ENCODE measurements at places on chromosomes 2 and 18. TPM values are rescaled to one million over a fixed set of nuclear protein-coding genes. Genes with fewer than 3 reads are reported as not detected.

DNA sequence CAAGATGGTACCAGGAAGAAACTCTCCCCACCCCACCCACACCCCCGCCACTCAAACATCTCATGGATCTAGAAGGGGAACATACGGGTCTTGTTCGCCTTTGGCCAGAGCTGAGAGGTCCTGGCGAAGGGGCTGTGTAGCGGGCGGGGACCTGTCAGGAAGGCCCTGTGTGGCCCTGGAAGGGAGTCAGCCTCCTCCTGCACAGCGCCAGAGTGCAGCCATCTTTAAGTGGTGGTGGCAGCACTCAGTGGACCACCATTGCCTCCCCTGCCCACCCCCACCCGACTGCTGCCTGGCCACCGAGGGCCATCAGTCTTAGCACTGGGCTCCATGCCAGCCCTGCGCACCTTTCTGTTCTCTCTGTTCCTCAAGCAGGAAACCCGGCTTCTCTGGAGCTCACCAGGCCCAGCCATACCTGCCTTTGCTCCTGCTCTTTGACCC lies 11.6 kb upstream of the FAHD2A start:
- no peak for DNase-seq

DNA sequence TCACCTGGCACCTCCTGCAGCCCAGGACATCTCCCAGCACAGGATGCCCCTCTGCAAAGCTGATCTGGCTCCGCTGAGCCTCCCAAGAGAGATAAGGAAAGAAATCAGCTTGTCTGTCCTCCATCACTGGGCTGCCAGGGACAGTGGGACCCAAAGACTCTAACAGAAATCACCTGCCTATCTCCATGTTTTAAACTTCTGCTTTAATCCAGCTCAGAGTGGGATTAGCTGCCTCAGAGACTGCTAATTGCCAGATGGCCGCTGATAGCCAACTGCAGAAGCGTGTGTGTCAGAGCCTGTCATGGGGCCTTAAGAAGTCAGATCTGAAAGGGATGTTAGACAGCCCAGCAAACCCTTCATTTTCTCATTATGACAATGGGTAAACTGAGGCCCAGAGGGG lies 389.4 kb upstream of the KLHL29 start:
- no peak for DNase-seq

- no peak for DNase-seq
Measured at GRCh38 chr2:238790833-238791230, 57.1 kb upstream of the TWIST2 start.

DNA sequence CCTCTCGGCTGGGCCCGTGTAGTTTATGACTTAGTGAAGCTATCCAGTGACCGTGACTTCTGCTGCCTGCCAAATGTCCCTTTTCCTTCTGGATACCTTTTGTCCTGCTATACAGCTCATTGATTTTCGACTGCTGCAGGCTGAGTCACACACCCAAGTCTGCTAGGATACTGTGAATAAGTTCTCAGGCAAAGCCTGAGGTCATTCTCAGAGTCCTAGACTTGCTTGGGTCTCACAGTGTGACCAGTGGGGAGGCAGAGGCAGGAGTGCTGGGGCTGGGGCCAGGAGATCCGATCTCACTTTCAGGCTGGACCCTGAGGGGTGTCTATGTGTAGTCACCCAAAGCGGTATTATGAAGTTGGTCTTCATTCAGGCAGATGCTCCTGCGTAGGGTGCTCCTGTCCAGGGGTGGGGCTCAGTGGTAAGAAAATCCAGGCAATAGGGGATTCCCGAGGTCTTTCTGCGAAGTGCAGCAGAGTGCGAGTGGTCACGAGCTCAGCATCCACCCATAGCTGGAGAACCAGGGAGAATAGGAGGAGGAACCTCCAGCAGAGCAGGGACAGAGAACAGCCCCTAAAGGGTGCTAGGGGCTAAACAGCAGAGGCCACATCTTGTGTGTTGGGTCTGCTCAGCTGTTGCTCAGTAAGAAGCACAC lies 268.6 kb upstream of the NCKAP5 start:
- DNase-seq: no peak

Gene ATOH8
- total RNA-seq: 1.3 TPM

DNA sequence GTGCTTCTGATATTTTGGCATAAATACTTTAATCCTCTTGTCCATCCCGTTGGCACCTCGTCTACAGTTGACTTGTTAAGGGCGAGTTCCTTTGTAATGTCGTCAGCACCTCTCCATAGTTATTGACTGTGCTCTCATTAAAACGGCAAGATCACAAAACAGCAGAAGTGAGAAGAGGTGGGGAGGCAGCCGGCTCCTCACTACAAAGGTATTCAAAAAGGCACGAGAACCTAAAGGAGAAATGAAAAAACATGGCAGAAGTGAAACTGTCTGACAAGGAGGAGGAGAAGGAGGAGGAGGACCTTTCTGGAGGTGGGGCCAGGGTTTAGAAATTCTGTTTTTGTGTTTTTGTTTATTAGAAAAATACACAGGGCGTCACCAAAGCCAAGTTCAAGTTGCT lies 235.6 kb downstream of the BCL11A start:
- no peak for DNase-seq

DNA sequence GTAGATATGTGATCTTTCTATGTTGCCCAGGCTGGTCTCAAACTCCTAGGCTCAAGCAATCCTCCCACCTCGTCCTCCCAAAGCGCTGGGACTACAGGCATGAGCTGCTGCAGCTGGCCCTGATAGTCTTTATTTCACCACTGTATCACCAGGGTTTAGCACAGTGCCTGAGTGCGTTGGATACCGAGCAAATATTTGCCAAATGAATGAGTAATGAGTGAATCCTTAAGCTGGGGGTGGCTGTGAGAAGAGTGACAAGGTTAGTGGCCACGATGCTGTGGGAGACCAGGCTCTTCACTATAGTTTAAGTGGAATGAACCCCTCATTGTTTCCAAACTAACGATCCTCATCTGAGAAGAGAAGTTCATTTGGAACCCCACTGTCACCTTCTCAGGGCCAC lies 60.8 kb upstream of the FAM136A start:
- no peak for DNase-seq

- DNase-seq: no peak
Measured at GRCh38 chr18:74198453-74198852, 50.1 kb downstream of the TIMM21 start.

DNA sequence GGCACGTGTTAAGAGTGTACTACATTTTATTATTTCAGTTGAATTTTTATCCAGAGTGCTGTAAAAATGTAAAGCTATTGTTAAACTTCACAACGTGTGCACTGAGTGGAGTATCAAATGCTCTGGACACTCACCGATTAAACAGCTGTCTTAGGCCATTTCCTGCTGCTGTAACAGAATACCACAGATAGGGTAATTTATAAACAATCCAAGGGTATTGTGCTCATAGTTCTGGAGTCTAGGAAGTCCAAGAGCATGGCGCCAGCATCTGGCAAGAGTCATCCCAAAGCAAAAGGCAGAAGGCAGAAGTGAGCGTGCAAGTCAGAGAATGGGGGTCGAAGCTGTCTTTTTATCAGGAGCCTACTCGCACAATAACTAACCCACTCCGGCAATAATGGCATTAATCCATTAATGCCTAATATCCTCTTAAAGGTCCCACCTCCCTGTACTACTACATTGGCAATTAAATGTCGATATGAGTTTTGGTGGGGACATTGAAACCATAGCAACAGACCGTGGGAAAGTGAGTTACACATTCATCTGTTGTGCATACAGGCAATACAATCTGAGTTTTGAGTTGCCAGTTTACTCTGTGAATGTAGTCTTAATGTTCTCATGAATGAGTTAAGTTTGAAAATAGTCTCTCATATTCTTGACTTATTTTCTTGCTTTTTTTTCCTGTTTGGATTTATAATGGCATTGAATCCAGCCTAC lies 64.8 kb downstream of the ARMC9 start:
- DNase-seq: no peak

DNA sequence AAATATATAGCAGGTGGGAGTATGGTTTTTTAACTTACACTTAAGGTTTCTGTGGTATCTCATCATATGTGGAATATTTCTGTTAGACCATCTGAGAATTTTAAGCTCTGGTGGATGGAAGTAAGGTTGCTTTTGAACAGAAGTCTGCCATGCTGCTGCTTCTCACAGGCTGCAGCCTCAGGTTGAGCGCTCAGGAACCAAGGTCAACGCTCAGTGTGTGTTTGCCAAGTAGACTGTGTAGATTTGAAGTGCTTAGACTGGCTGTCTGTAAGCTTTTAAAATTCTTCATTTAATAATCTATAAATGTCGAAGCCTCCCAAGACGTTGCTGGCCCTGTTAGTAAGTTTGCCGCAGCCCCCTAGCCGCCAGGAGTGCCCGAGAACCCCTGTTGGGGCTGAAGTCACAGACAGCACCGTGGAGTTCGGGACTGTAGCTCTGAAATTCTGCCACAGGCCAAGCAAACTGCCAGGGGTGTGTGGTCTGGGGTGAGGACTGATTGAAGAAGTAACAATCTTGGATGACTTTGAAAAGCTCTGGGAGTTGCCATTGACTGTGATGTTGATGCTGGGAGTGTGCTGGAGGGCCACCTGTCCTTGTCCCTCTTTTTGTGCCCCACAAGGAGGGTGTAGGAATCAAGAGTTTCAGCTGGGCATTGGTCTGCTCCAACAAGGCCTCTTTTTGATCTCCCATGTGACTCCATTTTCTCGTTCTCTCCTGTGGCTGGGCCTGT lies 26.9 kb downstream of the INPP4A start:
- DNase-seq: no peak

DNA sequence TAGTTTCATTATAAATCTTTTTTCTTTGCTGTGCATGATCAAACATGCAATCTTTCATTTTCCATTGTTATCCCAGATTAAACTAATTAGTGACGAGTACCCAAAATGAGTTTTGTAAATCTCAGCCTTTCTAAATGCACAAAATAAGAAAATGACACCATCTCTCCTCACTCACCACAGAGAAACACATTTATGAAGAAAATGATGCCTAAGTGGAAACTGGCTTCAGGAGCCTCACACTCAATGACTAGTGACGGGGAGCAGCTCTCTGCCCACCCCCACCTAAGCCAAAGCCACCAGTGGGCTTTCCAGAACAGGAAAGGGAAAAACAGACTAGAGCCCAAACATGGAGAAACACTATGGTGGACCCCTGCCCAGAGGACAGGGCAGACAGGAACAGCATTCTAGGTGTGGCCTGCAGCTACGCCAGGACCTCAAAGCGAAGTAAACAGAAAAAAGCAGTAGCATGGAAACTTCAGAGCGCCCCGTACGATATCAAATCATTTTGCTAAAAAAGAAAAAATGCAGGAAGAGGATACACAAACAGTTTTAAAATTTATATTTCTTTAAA lies 113.5 kb downstream of the RBMS1 start:
- no peak for DNase-seq

DNA sequence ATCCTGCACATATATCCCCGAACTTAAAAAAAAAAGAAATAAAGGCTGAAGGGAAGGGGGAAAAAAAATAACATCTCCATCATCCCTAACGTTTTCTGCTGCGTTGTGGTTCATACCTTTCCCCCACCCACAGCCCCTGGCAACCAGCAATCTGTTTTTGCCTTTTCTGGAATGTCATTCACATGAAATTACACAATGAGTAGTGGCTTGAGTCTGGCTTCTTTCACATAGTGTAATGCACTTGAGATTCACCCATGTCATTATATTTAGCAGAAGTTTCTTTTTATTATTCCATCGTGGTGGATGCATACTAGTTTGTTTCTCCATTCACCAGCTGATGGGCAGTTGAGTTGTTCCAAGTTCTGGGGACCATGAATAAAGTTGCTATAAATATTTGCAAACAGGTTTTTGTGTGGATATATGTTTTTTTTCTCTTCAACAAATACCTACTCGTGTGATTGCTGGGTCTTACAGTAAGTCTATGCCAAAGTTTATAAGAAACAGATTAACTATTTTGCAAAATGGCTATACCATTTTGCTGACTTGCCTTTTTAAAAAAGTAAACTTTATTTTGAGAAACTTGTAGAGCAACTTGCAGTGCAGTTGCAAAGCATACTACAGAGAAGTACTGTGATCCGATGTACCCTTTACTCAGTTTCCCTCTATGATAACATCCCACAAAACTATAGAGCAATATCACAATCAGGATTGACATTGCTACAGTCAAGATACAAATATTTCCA lies 322.5 kb downstream of the LPIN1 start:
- DNase-seq: no peak

DNA sequence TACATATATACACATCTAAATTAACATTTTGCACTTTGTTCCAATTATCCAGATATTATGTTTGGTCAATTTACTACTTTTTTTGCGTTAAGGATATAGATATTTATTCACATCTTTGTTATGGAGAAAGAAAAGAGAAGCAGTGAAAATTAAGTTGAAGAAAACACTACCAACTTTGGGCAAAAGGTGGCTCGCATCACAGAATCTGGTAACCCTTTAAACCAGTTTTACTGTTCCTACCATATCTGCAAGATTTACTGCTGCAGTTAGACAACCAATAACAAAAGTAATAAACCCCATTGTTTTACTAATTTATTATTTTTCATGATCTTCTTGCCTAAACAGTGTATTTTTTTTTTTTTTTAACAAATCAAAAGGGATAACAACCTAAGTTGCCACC lies 53.6 kb downstream of the SMAD2 start:
- DNase-seq: no peak

GRCh38 chr18:11052800-11053199 lies 96.6 kb downstream of the PIEZO2 start:
- DNase-seq: no peak

Gene FBXO15
- 4.3 TPM for total RNA-seq

- DNase-seq: no peak
Measured at GRCh38 chr18:23710946-23711345, 21.7 kb downstream of the LAMA3 start.

Gene TCF23
- not detected for total RNA-seq

DNA sequence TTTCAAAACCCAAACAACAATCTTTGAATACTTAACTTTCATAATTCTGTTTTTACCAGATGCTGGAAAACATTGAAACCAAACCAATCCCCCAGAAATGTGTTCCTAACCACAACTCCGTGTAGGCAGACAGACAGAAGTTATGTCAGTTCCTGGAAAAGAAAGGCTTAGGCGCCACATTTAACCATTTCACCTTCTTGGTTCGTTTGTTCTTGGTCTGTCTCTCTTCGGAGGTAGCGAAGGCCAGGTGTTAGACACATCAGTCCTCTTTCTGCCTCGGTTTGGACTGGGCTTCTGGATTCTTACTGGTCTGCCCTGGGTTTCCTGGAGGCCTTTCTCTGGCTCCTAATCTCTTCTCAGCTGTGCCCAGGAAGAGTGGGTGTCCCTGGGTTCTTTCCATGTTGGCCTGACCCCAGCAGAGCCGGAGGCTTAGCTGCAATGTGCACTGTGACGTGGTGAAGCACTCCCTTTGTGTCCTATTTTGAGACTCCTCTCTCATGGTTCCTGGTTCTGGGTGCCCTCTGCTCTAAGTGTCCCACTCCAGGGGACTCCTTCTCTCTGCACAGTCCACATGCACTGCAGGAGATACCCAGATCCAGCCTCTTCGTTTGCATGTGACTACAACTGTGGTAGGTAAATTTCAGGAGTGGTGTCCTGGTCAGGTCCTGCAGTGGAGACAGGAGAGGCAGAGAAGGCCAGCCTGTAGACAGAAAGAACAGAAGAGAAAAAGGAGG lies 23.1 kb upstream of the RAB31 start:
- no peak for DNase-seq

Gene UGT1A9
- total RNA-seq: not detected

- no peak for DNase-seq
Measured at GRCh38 chr18:49238433-49239042, 221.9 kb downstream of the DYM start.

- no peak for DNase-seq
Measured at GRCh38 chr18:50143294-50143693, 51.7 kb downstream of the MYO5B start.

All from progenitor cell of endocrine pancreas (in vitro differentiated cells).